ENCODE measurements at places on chromosomes 2 and 18.

DNA sequence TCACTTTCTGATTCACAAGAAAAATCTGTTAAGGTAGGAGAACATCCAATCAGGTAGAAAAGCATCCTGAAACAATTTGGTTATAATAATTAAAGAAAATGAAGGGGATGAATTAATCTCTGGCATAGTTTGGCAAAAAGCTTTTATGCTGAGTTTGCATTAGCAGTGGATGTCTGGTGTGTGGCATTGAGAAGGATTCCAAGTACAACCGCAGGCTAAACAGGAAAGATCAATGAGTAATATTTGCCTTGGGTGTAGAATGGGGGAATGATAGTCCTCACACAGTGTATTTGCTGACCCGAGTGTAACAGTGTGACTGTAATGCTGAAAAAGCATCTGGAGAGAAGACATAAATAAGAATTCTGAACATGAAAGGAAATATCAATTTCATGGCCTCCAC, 68.3 kb upstream of the SESTD1 start:
- DNase-seq = no peak

DNA sequence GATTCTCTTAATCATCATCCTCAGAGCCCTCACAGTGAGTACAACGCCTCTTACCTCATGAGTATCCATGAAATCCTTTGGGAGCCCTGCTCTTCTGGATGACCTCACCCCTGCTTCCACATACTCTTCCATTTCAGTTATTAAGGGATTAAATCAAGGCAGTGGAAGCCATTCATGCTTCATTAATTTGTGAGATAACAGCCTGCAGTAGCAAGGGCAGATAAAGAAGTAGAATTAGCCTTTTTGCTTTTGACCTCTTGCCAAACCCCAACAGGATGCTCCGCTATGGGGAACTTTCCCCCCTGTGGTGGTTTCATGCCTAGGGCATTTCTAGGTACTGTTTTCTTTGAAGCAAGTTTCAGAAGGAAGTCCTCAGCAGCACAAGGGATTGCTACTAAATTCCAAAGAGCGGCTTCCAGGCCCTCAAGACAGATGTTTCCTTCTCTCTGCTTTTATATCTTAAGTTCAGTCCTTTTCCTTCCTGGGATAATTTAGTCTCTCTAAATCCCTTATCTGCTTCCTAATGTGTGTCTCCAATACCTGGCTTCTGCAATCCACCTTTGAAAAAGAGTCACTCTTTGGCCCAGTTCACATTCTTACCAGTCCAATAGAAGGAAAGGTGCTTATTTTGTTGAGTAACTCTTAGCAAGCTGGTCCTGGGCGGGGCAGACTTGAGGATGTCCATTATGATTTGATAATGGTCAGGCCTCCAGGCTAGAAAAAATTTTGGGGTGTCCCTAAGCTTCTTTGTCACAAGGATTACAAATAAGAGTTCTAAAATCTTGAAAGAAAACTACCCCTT, 76.9 kb downstream of the MYO1B start:
- no peak for DNase-seq

- DNase-seq = no peak
Measured at GRCh38 chr18:34626404-34627136, 83.5 kb upstream of the DTNA start.

- DNase-seq = no peak
Measured at GRCh38 chr2:163565192-163565591, 170.6 kb downstream of the FIGN start.

- no peak for DNase-seq
Measured at GRCh38 chr2:135304694-135305093, 226.3 kb downstream of the ZRANB3 start.

Measured in activated effector memory CD4-positive, alpha-beta T cell treated with Interleukin-2 at 50 U/mL for 16 hours (primary cell).